Stimulated activated CD8-positive, alpha-beta memory T cell treated with anti-CD3 and anti-CD28 coated beads, Interleukin-4, amount 100 ng/mL, for 4 hours (primary cell): ENCODE measurements at places on chromosomes 16 and 17.

GRCh38 chr16:86359571-86359970 lies 150.8 kb upstream of the FOXF1 start:
- no peak for DNase-seq

DNA sequence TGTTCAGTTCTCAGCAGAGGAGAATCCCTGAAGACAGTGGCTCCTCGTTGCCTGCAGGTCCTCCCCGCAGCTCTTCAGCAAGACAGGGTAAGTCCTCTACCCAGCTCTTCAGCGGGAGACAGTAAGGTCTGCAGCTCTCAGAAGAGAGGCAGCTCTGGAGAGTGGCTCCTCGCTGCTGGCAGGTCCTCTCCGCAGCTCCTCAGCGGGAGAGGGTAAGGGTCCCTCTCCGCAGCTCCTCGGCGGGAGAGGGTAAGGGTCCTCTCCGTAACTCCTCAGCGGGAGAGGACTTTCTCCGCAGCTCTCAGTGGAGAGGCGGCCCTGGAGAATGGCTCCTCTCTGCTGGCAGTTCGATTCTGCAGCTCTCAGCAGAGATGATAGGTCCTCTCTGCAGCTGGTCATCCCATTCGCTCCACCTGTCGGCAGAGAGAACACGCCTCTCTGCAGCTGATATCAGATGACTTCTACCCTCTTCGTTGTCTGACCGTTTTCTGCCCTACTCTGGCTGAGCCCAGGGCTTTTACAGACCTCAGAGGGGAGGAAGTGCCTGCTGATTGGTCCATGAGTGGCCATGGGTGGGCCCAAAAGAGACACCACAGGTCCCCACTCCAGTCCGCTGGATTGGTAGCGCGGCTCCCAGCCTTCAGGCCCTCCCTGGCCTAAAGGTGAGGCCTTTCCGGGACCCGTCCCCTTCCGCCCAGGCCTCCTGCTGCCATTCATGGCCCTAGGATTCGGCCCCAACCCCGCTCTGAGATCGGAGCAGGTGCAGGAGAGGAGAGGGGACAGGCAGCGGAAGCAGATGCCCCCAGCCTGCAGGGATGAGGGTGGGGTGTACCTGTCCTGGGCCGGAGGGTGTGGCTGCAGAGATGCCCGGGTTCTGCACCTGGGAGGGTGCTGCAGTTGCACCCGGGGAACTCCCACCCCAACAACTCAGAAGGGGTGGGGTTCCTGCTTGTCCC lies 11.9 kb upstream of the SHCBP1 start:
- DNase-seq: no peak

- no peak for DNase-seq
These were observed 19.4 kb downstream of the ARHGAP44 start for GRCh38 chr17:12808723-12809122.

DNA sequence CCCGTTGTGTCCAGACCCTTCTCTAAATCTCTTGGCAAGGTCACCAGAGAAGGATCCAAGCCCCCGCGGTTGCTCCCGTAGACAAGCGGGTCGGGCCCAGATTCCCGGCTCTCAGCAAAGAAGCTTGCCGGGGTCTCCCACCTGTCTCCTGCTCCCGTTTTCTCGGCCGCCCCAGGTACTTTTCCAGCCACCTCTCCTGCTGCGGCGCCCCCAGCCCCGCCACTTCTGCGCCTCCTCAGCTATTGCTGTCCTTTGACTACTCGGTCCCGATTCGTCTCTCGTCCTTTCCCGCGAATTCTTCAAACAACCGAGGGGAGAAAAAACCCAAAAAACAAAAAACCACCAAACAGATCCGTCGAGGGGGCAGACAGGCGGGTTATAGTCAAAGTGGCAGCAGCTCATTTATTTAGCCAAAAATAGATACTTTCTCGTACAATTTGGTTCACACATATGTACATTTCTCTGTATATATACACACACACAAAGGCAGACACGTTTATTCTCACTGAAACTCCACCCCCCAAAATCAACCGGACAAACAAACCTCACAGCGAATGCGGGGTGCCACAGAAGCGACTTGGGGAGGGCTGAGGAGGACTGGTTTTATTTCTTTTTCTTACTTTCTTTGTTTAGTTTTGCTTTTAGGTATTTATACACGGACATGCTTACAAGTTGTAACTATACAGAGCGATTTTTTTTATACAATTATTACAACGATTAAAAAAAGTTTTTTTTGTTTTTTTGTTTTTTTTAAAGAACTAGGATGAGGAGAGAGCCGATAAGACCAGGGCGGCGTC lies 3.5 kb downstream of the IRX3 start:
- no peak for DNase-seq

- DNase-seq: no peak
These were observed 119.2 kb downstream of the XYLT1 start for GRCh38 chr16:17351441-17352035.

DNA sequence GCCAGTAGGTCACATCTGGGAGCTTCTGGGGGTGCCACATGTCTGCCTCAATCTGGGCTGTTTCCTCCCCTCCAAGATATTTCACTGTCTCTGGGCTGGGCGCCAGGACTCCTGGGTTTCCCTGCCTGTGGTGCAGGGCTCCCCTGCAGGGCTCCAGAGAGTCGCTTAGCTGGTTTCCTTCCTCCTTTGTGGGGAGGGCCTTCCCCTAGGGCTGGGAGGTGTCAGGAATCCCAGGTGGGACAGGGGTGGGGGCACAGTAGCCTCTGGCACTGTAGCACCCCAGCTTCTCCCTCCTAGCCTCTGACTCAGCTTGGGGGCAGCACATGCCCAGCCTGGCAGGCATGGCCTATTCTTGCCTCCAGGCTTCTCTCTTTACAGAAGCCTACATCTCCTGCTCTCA lies 2.6 kb downstream of the RARA start:
- DNase-seq: no peak

GRCh38 chr16:17369421-17370222 lies 101.1 kb downstream of the XYLT1 start:
- peak; percentile 41 for DNase-seq
